ENCODE measurements at places on chromosomes 5 and 9.

DNA sequence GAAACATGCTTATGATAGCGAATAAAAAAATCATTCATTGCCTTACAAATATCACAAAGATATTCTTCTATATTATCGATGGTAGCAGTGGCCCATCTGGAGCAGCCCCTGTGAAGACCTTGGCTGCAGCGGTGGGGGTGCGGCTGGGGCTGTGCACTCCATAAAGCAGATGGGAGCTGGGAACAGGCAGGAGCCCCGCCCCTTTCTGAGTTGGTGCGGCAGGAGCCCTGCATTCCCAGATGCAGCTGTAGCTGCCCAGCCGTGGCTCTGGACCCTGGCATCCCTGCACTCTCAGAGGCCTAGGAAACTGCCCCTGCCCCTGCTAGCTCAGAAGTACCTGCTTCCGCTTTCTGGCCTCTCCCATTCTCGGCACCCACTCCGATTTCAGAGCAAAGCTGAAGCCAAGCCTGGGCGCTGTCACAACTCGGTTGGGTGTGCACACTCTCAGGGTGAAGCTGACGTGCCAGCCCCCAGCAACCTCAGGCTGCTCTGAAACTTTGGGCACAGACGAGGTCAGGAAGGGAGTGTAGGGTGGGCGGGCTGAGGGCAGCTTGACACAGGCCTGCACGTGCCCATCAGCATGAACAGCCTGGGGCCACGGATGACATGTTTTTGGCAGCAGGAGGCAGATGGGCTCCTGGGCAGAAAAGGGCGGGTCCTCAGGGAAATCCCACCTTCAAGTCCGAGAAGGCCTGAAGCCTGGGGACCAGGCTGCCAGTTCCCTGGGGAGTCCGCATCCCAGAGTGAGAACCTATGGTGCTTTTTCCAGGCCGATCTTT is 1440.8 kb upstream of the ACO1 start:
- no peak for DNase-seq

- DNase-seq = no peak
Observed at GRCh38 chr5:40333459-40334241, 346.1 kb upstream of the PTGER4 start.

- DNase-seq = peak; percentile 75
Observed at GRCh38 chr5:142320851-142321560, 3.8 kb downstream of the SPRY4 start.

- DNase-seq = no peak
Observed at GRCh38 chr9:96522366-96522765, 72.4 kb downstream of the HABP4 start.

DNA sequence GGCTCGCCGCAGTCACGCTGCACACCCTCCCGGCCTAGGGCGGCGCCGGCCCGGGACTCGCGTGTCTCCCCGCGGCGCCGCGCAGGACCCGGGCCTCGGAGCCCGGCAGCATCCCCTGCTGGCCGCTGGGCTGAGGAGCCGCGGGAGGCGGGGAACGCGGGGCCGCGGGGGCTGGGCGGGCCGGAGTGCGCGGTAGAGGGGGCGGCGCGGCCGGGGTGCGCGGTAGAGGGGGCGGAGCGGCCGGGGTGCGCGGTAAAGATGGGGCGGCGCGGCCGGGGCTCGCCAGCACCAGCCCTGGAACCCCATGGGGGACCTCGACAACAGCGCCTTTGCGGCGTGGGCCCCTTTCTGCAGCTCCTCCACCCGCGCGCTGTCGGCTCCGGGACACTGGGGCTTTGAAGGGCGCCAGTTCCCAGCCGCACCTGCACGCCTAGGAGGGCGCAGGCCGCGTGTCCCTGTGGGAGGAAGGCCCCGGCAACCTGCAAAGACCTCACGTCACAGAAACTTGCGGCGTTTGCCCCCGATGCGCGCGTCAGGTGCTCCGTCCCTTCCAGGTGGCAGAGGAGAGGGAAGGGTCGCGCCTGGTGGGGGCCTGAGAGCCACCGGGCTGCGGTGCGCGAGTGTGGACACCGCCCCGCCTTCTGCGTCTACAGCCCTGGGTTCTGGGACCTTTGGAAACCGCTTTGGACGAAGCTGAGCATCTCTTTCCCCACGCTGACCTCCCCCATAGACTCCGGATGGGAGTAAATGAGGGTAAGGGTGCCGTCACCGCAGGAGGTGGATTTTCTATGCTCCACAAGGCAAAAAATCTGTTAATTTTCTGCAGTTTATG is 49.6 kb downstream of the NSUN2 start:
- no peak for DNase-seq

DNA sequence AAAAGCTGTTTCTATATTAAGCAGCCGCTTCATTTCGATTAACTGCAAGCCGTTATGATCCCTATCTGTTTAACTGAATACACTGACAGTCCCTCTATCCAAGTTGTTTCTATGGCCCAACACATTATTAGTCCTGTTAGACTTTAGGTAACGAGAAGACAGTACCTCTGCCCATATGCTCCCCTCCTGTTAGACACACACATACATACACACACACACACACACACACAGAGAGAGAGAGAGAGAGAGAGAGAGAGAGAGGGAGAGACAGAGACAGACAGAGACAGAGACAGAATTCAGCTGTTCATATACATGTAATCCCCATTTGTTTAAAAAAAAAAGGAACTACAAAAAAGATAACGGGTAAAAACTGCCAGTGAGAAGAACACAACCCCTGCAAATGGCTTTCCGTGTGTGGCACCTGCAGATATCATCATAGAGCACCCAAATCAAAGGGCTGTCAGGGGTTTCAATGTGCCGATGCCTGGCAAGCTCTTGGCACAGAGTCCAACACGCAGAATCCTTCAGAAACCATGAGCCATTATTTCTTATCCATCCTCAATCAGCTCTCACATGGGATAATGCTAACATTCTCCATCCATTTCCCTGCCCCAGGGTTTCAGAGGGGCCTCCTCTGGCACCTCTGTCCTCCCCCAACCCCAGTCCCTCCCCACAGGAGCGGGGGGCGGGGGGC is 144.0 kb downstream of the MYO10 start:
- no peak for DNase-seq

DNA sequence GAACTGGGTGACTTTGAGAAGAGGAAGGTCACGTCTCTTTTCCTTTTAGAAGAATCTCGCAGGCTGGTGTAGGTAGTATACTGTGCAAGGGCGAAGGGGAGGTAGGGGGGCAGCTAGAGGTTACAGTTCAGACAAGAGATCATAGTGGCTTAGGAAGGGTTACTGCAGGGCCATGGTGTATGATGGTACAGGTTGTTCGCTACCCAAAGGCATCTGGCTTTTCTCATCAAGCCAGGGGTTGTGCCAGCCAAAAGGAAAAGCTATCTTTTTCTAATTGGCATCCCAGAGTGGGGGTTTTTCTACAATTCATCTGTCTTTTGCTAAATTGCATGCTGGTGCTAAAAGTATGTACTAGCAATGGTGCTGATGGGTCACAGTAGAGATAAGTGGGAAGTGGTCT is 22.8 kb downstream of the MAMDC2 start:
- no peak for DNase-seq

DNA sequence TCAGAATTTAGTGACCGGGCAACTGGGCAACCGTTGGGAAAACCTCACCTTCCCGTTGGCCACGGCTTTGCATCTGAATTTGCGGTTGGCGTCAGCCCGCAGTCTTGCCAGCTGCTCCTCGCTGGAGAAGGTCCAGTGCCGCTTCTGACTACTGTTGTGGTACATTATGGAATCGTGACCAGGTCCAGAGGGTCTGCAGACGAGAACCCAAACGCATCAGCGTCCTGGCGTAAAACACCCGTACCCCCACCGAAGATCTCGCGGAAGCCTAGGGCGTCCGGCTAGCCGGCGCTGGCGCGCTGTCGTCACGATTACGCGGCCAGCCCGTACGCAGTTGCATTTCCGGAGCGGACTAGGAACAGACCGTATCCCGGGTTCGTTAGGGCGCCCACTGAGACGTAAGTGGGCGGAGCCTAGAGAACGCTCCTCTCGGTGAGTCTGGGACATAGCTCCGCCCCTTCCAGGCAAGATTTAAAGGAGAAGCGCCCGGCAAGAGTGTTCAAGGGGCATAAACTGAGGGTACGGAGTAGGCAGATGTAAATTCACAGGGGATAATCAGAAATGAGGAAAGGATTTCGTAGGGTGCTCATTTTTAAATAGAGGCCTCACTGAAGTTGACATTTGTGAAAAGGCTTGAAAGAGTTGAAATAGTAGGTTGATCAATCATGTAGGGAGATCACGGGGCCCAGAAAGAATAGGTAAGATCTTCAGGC is at the start of gene CCNH:
CCNH (minus strand) TSS at position 301 of the 713 bp plus-strand sequence; CDS start at position 165, 136 bp downstream.
- peak; percentile 99 for DNase-seq

GRCh38 chr5:140690376-140690932 is 716 bp downstream of the HARS1 start:
- no peak for DNase-seq

DNA sequence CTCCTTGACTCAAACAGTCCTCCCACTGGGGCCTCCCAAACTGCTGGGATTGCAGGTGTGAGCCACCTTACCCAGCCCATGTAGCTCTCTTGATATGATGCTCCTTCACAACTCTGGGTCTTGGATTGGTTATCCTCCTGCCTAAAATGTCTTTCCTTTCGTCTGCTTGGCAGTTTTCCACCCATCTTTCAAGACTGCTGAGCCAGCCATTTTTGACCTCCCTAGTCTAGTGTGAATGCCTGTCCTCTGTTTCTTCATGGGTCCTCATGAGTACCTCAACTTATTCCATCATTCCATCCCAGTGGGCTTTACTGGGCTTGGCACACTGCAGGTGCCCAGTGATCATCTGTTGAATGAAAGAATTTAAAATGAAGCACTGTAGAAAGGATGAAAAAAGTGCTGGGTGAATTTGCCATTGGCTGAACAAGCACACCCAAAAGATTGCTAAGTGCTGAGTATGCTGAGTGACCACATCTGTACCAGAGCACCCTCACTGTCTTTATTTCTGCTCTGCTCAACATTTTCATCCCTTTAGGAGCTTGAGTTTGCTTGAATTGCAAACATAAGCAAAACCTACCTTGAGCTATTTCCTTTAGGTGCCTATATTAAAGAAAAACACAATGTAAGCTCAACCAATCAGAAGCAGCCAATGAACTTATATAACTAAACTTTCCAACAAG is 84.8 kb upstream of the FAM169A start:
- DNase-seq = no peak

DNA sequence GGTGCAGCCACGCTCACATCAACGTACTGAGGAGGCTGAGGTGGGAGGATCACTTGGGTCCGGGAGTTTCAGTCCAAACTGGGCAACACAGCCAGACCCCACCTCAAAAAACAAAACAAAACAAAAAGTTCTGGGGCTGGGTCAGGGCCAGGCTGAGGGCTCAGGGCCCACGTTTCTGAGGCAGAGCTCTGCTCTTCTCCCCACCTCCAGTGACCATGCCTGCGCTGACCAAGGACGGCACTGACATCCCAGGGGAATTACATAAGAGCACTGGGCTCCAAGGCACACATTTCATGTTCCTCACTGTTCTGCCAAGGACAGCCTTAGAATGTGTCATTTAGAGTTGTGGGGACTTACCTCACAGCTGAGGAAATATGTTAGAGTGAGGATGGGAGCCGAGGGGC is 40.4 kb upstream of the TESK1 start:
- no peak for DNase-seq

DNA sequence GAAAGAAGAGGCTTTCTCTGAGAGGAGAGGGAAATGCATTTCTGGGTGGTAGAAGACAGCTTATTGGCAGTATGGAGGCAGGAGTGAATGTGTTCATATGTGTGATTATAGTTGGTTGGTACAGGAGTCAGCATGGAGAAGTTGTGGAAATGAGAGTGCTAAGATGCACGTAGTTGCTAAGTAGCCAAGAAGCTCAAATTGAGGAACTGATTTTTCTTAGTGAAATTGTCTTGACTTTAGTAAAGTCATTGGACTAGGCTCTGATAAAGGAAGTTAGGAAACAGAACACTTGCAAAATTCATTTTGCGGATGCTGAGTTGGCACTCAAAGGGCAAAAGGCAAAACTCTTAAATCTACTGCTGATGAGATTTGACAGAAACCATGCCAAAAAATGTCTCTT is 158.9 kb upstream of the VCAN start:
- DNase-seq = peak; percentile 15

GRCh38 chr5:9833871-9834270 is 203.7 kb upstream of the TAS2R1 start:
- DNase-seq = no peak

- DNase-seq = no peak
Observed at GRCh38 chr5:141369994-141370848, at the start of gene PCDHGB3. Gene PCDHGB3 (plus strand): TSS chr5:141370242. CDS start chr5:141370395, 153 bp downstream.

DNA sequence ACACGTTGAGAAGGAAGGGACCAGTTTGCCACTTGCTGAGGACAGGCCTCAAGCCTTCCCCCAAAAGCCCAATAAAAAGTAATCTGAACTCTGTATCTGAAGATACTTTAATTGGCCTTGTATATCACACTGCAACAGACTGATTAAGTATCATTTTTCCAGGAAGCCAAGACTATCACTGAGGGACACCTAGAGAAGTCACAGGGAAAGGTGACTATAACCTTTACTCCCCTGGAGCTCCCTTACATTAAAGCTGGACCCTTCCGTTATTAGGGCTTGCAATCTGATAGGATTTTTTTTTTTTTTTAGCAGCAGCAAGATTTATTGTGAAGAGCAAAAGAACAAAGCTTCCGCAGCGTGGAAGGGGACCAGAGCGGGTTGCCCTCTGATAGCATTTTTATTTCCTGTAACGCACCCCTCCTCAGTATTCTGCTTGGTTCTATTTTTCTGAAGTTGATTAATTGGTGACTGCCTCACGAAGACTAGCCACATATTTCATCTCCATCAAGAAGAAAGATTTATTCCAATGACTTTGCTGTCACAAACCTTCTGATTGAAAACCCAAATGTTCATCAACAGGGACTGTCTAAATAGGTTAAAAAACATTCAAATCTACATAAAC is 2.7 kb downstream of the CDC14B start:
- no peak for DNase-seq

GRCh38 chr5:55969956-55970355 is 24.8 kb downstream of the IL6ST start:
- no peak for DNase-seq

DNA sequence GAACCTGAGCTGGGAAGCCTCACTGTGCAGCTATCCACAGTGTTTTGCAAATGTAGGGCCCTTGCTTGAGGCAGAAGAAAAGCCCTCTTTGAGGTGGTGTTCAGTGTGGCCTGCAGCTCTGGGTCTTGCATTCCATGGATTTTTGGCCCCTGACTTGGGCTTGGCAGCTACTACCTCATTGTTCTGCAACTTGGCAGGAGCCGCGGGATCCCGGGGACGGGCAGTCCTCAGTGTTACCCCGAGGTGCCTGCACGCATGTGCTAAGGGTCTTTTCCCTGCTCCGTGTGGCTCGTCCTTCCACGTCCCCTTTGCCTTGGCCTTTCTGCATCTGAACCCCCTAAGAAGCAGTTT is 39.8 kb downstream of the NEK6 start:
- peak; percentile 70 for DNase-seq

- DNase-seq = no peak
Observed at GRCh38 chr5:60540856-60541805, 158.8 kb downstream of the DEPDC1B start.

- DNase-seq = no peak
Observed at GRCh38 chr9:22447618-22448305, 1.1 kb downstream of the DMRTA1 start.

GRCh38 chr9:29282121-29282520 is 1708.8 kb upstream of the C9orf72 start:
- no peak for DNase-seq

DNA sequence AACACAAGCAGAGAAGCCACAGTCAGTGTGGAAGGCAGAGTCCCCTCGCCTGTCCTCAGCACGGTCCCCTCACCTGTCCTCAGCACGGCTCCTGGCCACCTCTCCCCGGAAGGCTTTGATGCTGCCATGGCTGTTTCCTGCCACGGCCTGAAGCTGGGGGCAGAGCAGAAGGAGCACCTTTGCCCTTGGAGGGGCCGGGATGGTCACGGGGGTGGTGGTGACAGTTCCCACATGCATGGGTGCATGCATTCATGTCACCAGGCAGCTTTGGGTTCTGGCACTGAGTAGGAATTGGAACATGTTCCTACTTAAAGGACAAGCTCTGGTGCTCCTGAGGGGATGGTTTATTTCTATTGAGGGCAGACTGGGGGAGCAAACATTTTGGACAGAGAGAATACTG is 57.8 kb upstream of the PHYKPL start:
- no peak for DNase-seq
